ENCODE measurements at places on chromosomes 2 and 18.

DNA sequence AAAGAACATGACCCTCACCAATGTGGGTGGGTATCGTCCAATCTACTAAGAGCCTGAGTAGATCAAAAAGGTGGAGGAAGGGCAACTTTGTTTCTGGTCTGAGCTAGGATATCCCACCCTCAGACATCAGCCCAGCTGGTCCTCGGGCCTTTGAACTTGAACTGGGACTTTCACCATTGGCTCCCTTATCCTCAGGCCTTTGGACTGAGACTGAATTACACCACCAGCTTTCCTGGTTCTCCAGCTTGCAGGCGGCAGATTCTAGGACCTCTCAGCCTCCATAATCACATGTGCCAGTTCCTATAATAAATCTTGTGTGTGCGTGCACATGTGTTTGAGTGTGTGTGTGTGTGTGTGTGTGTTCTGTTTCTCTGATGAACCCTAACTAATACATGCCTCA is 10.6 kb downstream of the MGAT4A start:
- DNase-seq, result no peak

- no peak for DNase-seq
Measured at GRCh38 chr2:209823484-209823883, 51.9 kb downstream of the UNC80 start.

DNA sequence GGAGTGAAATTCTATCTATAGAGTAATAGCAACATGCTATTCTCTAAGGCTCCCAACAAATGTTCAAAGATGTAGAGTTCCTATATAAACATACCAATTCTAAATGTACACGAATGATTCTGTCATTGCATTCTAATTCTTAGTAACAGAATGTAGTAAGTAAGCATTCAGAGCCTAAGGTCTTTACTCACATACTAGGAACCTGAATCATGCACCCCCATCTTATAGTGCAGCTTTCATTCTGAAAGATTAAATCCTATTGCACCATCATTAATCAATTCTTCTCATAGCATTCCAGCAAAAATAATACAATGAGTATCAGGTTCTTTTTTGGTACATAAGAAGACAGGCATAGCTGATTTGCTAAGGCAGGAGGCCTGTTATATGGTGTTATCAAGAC is 230.0 kb downstream of the NCKAP5 start:
- no peak for DNase-seq

- DNase-seq, result no peak
Measured at GRCh38 chr2:228038967-228039366, 142.5 kb downstream of the SPHKAP start.

DNA sequence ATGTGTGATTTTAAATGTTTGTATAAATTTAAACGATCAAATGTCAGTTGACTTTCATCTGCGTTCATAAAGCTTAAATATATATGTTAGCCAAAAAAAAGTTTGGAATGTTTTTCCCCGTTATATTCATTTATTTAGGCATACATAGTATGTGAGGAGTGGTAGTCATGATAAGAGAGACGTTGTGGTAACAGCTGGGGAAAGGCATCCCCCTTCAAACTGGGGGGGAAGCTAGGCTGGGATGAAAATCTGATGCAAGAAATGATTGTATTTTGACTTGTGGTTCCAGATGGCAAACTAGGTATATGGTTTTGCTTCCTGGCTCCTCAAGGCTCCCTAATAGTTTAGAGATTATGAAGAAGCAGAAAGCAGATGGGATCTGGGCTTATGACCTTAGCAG is 30.1 kb downstream of the ITGA6 start:
- peak; percentile 77 for DNase-seq

DNA sequence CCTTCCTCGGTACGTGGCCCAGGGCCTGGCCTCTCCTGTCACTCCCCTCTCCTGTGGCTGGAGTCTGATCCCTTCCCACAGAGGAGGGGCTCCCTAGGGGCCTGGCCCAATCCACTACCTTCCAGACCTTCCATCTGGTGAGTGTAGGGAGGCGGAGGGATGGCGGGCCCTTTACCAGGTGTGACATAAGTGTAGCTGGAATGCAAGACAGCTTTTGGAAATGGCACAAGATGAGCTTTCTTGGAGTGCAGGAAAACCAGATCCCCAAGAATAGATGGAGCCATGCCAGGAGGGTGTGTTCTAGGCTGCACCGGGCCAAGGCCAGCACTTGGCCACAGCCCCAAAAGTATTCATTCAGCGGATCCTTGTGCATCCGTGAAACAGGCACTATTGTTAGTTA is 30.1 kb downstream of the IGFBP5 start:
- DNase-seq, result no peak

DNA sequence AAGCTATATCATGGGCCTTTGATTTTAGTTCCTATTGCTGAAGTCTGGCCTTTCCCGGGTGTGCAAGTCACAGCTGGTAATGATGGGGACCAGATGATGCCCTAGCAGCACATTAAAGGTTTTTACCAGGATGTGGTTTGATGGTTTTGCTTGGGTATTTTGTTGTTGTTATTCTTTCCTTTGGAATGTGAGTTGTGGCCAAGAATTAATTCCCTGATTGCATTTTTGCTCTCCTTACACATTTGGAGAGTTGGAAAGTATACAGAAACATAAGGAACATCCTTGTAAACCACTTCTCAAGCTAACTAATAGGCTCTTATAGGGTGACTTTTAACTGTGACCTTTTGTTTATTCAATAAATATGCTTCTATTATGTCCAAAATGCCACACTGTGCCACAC is 154.1 kb upstream of the MMADHC start:
- DNase-seq, result no peak

DNA sequence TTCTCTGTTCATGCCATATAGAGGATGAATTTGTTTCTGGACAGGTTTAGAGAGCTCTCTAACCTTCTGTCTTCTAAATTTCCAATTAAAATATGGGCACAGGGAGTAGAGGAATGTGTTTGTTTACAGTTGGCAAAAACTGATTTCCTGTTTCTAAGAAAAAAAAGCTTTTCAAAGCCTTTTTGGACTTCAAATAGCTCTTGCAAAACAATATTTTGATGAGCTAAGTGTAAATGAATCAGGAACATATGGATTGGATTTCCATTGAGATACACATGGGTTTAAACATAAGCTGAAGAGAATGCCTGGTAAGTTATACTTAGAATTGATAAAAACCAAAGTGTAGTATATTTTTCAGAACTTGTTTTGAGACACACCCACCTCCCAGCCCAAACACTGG is 677.5 kb downstream of the NYAP2 start:
- DNase-seq, result no peak

DNA sequence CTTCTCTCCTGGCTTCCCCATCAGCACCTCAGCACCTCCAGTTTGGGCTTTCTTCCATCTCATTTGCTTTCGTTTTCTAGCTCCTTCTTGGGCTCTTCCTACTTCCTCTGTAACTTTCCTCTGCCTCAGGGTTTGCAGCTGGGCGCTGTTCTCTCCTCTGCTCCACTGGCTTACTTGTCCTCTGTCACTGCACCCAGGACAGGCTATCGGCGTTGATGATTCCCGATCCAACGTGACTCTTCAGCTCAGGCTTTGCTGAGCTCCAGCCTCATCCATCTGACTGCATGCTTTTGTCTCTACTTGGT is 362.4 kb downstream of the CYRIA start:
- DNase-seq, result no peak

GRCh38 chr2:224195925-224196571 is 157.0 kb upstream of the SERPINE2 start:
- DNase-seq, result no peak

DNA sequence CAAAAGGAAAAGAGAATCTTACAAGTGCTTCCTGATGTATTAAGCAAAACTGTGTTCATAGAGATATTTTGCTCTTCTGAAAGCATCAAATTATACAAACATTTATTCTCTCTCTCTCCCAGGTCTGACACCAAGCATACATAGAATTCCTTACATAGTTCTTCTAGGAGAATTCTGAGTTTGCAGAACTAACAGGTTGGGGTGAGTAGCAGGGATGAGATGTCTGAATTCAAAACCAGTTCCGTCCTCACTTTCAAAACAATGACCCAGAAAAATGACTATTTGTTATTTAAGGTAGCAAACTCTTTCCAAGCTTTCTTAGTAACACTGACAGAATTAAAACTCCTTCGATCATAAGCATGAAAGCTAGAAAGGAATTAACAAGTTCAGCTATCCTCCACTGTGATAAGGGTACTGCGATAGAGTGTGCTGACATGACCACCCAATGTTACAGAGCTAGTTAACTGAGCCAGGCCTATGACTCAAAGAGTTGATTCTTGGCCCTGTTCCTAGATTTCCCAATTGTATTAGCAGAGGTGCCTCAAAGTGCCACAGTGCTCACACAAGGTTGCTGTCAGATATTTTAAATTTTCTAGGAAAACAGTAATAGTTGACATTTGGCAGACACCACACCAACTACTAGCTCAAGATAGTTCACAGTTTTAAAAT is 85.8 kb upstream of the SETBP1 start:
- DNase-seq, result no peak

DNA sequence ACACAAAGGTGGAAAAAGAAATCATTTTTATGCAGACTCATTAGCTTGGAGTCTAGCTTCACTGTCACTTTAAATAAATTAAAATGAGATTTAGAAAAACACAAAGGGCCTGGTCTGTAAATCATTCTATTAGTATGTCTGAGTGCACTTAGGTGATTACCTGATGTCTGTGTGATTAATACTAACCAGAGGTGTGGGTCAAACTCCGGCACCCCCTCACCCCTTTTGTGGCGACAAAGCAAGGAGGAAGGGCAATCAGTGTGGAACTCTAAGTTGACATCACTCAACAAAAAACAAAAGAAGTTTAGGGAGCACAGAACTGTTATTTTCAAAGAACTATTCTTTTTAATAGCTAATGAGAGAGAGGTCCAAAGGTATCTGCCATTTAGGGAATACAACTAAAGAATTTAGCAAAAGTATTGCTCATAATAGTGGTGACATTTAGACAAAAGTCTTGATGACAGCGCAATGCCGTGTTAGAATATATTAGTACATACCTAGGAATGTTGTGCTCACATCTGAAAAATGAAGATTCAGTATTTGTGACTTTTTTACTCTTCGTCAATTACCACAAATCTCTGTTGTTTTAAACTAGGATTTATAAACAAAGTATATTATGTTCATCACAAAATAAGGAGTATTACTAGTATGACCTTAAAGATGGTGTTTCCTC is 66.3 kb downstream of the ZEB2 start:
- DNase-seq, result no peak

GRCh38 chr2:149221898-149222297 is 108.5 kb upstream of the LYPD6 start:
- DNase-seq, result no peak

DNA sequence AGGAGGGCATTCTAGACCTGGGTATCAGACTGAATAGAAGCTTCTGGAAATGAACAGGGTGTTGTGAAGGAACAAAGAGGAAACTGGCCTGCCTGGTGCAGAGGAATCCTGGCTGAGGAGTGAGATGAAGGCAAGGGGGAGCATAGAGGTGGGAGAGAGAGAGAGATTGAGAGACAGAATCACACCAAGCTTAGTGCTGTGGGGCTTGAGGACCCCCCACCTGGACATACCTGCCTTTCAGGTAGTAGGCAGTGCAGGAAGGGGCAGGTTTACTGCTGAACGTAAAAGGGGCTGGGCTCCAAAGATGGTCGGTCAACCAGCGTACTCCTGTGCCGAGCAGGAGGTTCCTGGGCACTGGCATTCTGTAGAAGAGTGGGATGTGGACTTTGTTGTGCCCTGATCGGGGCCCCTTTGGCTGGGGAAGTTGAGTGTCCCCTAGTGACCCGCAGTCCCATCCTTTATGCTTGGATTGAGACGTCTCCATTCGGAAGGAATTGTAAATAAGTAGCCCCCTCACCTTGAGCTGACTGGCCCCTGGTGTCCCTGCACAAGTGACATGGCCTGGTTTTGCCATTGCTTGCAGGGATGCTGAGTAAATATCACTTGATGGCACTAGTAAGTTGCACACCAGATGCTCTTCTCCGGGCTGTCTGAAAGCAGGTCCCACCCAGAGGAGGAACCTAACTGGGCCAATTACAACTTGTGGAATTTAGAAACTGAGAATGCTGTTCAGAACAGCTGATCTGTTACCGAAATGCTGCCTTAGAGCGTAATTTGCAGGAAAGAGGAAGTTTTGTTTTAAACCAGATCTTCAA is 1.4 kb downstream of the UBE2F start:
- peak; percentile 81 for DNase-seq

GRCh38 chr18:50749421-50749820 is 70.4 kb downstream of the MRO start:
- no peak for DNase-seq

GRCh38 chr2:42924418-42924886 is 132.1 kb upstream of the HAAO start:
- DNase-seq, result no peak

Measured in Jurkat, Clone E6-1 (cell line).